GM20000 (cell line): ENCODE measurements at places on chromosomes 2 and 18.

DNA sequence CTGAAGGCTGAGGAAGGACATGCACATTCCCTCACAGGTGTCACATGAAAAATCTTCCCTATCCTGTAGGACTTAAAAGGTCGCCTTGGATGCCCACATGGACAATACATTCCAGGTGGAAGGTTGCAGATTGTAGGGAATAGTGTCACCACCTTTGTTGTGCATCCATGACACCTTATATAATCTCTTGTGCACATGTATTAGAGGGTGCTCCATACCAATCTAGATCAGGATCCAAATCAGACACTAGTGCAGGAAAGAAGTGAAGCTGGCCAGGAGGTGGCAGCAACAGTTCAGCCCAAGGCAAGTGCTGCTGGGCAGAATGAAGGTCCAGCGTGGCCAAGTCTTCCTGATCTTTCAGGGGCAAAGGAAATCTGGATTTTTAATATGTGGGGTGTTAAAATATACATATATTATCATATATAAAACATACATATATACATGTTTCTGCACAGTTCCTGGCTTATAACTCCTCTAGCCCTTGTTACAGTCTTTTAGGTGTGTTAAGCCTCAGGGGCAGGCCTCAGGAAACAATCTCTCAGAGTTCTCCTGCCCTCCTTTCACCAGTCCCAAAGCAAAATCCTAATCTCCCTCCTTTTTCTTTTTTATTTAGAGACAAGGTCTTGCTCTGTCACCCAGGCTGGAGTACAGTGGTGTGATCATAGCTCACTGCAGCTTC, 16.6 kb downstream of the NIF3L1 start:
- peak; percentile 47 for DNase-seq

GRCh38 chr2:42868096-42868495, 75.7 kb upstream of the HAAO start:
- no peak for DNase-seq

DNA sequence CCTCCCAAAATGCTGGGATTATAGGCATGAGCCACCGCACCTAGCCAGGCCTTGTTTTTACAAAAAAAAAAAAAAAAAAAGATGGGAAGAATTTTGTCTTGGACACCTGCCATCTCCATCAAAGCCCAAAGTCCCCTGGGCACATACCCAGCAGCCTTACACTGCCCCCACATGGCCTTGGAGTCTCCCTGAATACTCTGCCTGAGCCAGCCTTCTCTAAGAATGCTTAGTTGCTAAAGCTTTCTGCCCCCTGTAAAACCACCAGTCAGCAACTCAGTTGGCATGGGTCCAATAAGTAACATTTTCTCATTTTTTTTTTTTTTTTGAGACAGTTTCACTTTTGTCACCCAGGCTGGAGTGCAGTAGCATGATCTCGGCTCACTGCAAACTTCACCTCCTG, 40.6 kb downstream of the SPC25 start:
- no peak for DNase-seq

GRCh38 chr18:37294951-37295350, 270.6 kb downstream of the CELF4 start:
- DNase-seq = no peak

DNA sequence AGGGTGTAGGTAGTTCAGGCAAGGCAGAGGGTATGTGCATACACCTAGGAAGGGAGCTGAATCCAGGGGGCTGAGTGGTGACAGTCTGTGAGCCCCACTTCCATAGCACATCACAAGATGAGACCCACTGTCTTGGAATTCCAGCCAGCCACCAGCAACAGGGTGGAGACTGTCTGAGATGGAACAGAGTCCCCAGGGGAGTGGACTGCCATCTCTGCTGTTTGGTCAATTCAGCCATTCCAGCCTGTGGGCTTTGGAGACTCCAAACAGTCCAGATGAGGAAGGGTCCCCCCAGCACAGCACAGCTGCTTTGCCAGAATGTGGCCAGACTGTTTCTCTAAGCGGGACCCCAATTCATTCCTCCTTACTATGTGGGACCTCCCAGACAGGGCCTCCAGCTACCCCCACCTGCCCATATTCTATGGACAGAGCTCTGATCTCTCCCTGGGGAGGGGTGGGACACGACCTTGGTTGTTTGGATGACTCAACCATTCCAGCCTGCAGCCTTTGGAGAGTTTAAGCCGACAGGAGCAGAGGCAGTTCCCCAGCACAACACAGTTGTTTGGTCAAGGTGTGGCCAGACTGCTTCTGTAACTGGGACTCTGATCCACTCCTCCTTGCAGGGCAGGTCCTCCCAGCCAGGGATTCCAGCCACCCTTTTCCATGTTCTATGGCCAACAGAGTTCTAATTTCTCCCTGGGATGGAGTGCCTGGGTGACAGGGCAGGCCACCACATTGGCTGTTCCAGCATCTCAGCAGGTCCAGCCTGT, 178.0 kb downstream of the RND3 start:
- DNase-seq = no peak

GRCh38 chr2:74505448-74506246, 1.8 kb downstream of the PCGF1 start:
- no peak for DNase-seq

DNA sequence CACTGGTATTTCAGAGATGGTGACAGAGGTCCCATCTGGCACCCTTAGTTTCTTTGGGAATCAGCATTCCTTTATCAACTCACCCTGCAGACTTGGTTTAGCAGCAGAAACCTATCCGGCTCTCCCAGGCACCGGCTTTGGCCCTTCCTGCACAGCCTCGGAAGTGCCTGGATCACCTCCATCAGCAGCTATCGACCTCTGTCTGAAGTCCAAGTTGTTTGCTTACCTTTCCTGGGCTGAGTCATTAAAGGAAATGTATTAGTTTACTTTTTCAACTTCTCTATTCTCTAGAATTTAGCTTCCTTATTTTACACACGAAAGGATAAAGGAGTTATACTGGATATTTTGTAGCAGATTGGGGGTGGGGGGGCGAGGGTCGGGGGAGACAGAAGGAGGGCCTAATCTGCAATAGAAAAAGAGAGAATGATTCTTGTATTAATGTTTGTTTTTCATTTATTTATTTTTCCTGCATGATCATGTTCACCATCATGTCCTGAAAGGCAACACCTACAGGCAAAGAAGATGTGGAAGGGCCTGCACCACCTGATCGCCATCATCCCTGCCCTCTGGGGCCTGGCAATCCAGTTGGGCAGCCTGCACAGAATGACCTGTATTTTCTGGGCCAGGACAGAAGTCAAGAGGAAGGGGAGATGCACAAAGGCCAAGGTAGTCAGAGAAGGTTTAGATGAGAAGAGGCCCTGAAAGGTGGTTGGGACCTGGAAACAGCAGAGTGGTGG, 22.1 kb upstream of the MAT2A start:
- no peak for DNase-seq

DNA sequence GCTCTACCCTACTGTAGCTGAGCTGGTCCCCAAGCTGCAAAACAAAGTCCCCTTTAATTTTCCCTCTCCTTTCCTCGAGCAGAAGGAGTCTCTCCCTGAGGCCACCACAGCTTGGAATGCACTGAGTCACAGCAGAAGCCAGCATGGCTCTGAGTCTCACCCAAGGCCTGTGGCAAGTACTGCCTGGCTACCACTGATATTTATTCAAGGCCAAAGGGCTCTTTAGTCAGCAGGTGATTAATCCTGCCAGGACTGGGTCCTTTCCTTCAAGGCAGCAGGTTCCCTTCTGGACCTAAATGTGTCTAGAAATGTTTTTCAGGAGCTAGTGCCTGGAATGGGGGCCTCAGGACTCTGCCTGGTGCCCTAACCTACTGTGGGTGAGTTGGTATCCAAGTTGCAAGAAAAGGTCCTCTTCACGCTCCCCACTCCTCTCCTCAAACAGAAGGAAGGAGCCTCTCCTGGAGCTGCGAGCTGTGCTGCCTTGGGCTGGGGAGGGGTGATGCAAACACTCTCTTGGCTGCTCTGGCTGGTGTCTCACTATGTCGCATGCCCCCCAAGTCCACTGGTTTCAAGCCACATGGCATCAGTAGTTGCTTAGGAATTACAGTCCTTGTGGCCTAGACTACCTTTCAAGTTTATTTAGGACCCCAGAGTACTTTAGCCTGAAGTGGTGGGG, 53.4 kb downstream of the CD28 start:
- no peak for DNase-seq

- DNase-seq = no peak
Measured at GRCh38 chr18:42442656-42443055, 487.6 kb downstream of the PIK3C3 start.

DNA sequence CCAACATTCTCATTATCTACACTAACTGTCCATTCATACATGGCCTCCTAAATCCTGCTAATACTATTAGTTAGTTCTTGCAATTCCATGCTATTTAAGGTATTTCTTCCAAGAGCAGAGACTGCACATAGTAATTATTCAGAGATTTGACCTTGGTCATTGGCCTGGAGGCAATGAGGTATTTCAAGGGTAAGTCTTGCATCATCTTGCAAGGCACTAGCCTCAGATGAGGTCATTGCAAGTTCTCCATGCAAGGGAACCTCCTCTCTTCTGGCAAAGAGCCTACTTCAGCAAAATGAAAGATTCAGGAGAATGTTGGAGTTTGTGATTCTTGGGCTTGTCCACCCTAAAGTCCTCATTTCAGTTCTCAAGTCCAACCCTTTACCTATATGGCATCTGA, 48.5 kb upstream of the IKZF2 start:
- no peak for DNase-seq

- peak; percentile 15 for DNase-seq
Measured at GRCh38 chr2:241801611-241802420, 7.2 kb upstream of the NEU4 start.

GRCh38 chr2:26299471-26300101, 46.4 kb upstream of the SELENOI start:
- peak; percentile 27 for DNase-seq

- no peak for DNase-seq
Measured at GRCh38 chr2:232457121-232458011, 1.4 kb downstream of the ALPI start.

DNA sequence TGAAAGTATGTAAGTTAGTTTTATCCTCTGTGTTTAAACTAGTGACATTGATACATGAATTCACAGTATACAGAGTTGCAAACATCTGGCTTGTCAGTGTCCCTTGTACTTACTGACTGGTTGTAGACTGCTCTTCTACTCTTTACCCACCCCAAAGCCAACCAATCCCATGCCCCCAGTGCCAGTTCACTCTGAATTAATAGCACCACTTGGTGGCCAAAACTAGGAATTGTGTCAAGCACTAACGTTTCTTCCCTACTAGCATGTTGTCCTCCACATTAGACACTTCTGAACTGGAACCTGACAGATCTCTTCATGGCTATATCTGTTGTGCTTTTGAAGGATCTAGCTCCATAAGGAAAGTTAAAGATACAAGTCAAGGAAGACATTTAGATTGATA, 27.2 kb upstream of the OTX1 start:
- peak; percentile 7 for DNase-seq

GRCh38 chr2:190807886-190808285, 72.7 kb upstream of the GLS start:
- DNase-seq = no peak

- no peak for DNase-seq
Measured at GRCh38 chr2:197089655-197090054, 163.1 kb upstream of the PGAP1 start.

- DNase-seq = no peak
Measured at GRCh38 chr18:66694852-66695251, 91.0 kb upstream of the CDH19 start.

- no peak for DNase-seq
Measured at GRCh38 chr2:65403529-65403915, 28.9 kb downstream of the SPRED2 start.

DNA sequence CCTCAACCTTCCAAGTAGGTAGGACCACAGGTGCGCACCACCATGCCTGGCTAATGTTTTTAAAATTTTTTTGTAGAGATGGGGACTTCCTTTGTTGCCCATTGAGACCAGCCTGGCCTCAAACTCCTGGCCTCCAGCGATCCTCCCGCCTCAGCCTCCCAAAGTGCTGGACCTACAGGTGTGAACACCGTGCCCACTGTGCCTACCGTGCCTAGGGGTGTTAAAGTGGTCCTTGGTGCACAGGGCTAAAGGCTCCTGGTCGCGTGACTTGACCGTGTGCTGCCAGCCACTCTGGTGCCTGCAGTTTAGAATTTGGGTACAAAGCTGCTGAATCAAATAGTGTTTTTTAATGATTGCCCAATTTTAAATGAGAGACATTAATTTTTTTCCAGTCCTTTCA, 51.0 kb upstream of the KCNG2 start:
- DNase-seq = no peak

GRCh38 chr18:47882641-47883040, 47.8 kb downstream of the SMAD2 start:
- DNase-seq = no peak

DNA sequence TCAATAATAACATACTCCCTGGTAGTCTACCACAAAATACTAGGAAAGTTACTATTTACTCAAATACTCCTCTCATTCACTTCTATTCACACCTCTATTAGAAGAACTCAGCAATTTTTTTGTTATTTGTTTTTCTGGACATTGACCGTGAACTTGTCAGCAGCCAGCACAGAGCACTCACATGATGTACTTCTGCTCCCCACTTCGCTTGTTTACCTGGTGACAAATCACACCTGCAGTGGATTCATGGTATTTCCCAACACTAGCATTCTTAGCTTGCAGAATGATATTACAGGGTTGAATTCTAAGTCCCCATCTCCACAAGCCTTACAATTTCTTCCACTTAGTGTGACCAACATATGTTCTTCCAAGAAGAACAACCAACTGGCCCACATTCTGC, 238.2 kb downstream of the SATB2 start:
- no peak for DNase-seq

- DNase-seq = no peak
Measured at GRCh38 chr18:24368749-24369148, 28.9 kb downstream of the OSBPL1A start.

- no peak for DNase-seq
Measured at GRCh38 chr18:55166260-55166598, 207.0 kb upstream of the CCDC68 start.

GRCh38 chr18:35611518-35611917, 30.0 kb downstream of the GALNT1 start:
- no peak for DNase-seq

DNA sequence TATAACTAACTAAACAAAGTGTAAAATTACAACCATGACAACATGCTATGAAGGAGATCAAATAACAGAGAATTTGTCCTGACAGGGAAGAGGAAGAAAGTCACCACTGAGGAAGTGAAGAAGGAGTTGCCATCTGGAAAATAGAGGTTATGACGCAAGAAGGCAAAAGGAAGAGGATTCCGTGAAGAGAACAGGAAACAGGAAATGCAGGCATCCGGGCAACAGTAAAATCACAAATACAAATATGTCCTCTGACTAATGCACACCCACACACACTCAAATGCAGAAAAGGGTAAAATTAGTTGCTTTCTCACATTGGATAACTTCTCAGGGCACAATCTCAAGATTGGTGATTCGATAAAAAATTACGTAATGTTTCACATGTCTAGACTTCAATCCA, 278.4 kb downstream of the TMX3 start:
- DNase-seq = no peak
